ENCODE measurements at places on chromosomes 12 and 14.

DNA sequence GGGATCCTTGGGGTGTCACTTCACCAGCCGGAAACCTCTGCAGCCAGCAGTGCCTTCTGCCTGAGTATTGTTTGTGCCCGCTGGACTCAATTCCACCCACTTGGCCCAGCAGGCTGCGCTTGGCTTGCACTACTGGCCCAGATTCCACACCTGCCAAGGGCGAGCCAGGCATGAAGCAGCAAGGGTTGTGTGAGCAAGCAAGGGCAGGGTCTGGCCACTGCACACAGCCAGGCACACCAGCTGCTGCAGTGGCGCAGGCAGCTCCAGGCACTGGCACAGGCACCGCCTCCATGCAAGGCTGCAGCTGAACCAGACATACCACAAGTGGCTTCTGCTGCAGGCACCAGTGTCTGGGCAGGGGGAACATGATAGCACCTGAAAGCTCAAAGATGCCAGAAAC, 99.5 kb downstream of the NUAK1 start:
- no peak for DNase-seq

DNA sequence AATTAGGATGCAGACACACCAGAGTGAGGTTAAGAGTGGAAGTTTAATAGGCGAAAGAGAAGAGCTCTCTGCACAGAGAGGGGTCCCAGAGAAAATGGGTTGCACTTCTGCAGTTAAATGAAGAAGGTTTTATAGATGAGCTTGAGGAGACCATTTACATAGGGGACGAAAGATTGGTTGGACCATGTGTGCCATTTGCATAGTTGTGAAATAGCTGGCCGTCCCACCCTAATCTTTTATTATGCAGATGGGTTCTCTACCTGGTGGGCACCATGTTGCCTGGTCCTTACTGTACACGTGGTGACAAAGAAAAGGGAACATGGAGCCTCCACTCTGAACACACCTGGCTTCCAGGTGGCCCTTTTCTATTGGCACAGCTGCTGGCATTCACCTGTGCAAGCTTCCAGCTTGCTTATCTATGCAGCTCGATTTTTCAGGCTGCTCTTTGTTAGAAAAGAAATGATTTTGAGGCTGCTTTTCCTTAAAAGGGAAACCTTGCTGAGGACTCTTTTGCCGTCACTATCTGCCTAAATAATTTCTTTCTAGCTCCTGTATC, 67.1 kb upstream of the SRSF5 start:
- no peak for DNase-seq

DNA sequence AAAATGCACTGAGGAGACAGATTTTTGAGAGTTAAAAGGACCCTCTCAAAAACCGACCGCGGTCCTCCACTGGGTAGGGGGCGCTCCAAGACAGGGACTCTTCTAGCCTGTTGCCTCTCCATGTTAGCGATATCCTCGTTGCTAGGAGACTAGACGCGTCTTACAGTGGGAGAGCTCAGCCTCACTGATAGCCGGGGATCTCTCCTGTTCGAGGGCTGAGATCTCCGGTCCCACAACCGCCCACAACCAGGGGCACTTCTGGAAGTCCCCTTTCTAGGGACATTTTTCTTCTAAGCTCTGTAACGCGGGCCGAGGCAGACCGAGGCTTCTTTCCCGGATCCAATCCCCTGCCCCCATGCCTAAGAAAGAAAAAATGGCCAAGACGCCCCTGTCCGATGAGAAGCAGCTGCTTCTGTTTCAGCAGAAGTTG, 21.3 kb downstream of the FKBP11 start:
- peak; percentile 73 for DNase-seq

DNA sequence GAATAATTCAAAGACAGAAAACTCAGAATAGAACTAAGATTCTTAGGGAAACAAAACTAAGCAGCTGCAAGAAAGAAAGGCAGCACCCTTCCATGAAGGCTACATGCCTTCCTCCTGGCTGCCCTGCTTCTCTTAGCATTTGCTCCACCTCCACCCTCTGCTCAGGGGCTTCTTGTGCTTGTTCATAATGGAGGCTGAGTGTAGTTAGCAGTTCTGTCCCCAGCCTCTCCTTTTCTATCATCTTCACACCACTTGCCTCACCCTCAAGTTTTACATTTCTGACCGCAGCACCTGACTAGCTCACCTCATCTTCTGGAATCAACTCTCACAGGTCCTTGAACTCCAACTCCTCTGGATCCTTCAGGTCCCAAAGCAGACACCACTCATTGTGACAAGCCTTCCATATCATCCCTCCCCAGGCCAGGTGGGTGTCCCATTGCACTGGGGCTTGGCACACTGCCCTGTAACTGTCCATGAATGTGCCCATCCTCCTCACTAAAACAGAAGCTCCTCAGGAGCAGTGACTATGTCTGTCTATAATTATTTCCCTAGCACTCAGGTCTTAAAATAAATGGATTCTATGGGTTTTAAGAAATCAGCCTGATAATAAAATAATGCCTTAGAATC, 139.1 kb downstream of the TMTC1 start:
- DNase-seq, result no peak

GRCh38 chr14:71541973-71542690, 390.1 kb upstream of the RGS6 start:
- no peak for DNase-seq

- no peak for DNase-seq
These were observed 148.5 kb downstream of the FOXN3 start for GRCh38 chr14:89268514-89268913.

DNA sequence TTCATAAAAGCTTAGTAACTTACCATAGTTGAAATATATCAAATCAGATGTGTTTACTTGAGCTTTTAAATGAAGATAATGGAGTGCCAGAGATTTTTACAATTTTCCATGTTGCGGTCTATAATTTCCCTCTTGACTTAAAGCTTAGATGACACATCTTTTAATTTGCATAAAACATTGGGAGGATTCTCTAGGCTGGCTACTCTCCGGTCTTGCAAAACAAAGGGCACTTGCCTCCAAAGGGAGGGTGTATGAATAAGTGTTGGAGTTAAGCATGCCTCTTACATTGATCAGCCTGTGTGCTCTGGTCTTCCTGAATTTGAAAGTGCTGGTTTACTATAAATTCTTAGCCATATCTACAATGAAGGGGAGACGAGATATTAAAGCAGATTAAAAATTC, 336.4 kb upstream of the NAV3 start:
- no peak for DNase-seq

DNA sequence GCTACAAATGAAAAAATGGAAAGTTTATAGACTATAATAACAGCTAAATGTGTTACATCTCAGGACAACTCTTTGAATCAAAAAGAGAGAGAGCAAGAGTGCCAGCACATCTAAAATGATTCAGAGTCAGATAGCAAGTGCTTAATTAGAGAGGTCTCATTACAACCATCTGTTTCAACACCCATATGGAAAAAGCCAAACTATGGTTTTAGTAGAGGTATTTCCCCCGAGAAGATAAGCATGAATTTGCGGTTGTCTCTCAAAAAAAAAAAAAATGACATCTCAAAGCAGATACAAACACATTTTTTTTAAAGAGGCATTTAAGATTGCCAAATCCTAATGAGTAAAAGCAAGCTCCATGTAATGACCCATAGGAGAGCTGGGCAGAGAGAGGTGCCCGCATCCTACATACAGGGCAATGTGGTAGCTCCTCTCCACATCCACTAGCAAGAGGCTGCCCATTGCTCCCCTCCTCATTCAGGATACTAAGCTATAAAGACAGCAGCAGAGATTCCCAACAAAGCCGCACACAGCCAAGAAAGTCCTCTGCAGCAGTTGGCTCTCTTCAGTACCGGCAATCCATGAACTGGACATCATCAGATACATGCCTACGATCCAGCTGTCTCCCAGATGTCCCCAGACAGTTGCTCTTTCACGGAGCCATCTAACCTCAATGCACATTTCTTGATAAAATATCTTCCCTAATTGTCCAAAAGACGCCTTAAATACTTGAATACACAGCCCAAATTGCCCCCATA, 100.4 kb downstream of the EFCAB11 start:
- no peak for DNase-seq

- peak; percentile 68 for DNase-seq
These were observed 2.9 kb upstream of the ZFP36L1 start for GRCh38 chr14:68795597-68796417.

DNA sequence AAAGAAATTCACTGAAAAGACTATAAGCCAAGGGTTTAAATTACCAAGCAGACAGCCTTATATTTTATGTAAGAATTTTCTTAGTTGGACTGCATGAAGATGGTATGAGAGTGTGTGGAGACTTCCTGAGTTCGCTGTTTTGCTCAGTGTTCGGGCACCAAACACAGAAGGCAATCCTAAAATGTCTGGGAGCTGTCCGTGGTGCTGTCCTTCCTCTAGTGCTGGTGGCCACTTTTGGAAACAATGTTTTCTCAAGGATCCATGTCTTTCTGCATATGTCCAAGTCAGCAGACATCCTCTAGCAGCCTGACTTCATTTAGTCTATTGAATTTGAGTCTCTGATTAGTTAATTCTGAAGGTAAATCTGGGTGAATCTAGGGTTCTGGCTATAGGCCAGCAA, 135.8 kb downstream of the SLC8A3 start:
- no peak for DNase-seq

DNA sequence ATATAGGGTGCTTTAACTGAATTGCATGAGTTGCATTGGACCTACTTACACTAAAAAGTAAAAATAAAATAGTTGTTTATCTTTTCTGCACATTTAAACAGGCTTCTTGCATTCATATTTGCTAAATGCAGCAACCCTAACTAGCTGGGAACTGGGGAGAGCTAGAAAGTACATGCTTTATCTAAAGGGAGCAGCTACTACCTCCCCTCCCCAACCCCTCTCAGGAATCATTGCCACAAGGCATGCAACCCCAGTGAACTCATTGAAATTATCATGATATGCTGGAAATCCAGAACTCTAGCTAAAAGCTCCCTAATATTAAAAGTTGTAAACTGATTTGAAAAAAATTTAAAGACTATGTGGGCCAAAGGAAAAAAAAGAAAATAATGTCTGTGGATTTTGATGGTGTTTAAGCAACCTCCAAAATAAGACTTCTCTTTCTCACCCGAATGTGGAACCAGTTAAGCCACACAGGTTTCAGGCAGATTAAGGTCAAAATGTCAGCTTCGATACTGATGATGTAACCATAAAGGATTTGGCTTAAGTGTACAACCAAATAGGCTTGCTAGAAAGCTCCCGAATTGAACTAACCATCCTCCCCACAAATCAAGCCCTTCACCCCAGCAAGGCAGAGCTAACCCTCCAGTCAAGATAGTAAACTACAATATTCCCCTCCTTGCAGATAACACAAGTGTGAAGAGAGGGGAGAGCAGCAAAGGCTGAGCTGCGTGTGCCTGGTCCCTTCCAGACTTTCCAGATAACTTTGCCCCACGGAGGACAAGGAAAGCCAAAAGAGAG, 13.8 kb upstream of the POC1B start:
- DNase-seq, result no peak

- DNase-seq, result no peak
These were observed 231.1 kb downstream of the CACNA1C start for GRCh38 chr12:2283916-2284315.

GRCh38 chr12:120327593-120327992, at the start of gene PLA2G1B:
TSS of gene PLA2G1B (minus strand) at chr12:120327779. CDS start at chr12:120327753, 26 bp downstream.
- DNase-seq, result no peak

DNA sequence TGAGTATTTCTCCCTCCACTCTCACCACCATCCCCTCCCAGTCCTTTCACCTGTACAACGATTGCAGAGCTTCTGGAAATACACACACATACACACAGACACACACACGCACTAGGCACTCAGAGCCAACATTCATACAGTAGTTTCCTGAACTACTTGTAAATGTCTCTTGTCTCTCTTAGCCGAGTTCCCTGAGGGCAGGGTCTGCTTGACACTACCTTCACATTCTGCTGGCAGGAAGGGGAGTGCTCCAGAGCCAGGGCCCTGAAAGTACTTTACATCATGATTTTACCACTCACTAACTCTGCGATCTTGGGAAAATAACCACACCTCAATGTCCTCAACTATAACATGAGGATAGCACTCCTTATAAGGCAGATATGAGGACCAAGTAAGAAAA, 82.7 kb downstream of the GAS2L3 start:
- no peak for DNase-seq

DNA sequence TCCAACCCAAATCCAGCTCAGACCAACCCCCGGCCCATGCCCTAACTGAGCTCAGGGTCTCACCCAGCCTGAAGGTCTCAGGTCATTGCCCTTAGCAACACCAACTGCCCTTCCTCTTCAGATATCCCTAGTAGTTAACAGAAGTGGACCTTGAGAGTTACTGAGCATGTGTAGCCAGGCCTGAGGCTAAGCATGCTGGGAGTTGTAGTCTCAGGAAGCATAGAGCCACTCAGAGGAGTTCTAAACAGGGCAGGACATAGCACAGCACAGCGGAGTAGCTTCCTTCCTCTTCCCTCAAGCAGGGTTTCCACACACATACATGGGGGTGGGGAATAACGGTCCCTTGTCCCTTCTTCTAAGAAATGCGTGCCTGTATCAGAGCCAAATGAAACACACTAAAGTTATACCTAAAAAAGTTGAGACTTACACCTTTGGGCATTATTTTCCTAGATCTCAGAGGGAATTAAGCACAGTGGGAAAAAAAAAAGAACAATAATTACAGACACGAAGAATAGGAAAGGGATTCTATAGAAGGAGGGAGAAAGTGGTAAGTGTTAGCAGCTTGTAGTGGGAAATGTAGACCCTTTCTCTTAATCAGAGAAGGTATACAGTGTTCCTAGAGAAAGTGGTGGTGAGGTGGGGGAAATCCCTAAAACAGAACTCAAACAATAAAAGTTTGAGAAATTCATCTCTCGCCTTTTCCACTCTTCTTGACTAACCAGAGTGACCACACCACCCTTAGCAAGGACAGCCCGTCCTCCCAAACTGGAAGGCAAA, 4.4 kb downstream of the KMT2D start:
- peak; percentile 32 for DNase-seq

- DNase-seq, result no peak
These were observed 50.4 kb upstream of the EML1 start for GRCh38 chr14:99742509-99743487.

DNA sequence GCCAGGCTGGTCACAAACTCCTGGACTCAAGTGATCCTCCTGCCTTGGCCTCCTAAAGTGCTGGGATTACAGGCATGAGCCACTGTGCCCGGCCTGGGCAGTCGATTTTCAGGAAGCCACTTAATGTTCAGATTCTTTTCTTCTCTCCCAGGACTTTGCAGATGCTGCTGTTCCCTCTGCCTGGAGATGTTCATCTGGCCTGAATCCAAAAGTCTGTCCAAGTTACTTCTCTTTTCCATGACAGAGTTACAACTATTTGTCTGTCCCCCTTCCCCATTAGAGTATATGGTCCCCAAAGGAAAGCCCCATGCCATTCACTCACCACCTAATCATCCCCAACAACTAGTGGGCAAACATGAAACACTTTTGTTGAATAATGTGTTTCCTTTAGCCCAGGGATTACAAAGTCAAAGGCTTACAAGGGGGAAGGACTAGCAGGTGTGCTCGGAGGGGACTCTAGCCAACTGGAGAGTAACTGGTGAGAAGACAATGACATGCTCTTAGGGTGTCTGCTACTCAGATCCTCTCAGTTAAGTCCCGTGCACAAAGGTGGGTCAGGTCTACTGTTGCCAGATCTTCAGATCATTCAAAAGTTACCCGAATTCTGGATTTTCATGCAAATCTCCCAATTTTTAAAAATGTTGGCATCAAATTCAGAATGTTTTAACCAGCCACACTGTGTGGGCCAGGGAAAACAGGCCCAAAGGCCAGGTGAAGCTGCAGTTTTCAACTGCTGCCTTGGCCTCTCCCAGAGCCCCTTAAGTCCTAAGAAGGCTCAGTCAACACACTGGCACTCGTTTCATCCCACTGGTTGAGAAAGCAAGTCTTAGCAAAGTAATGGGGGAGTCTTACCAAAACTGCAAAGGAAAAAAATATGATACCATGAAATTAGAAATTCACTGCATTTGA, 29.6 kb downstream of the NUDT4 start:
- no peak for DNase-seq
